Left renal pelvis (tissue), 4 donors: ENCODE measurements at places on chromosomes 7 and 10. TPM values are rescaled to one million over a fixed set of nuclear protein-coding genes. Genes with fewer than 3 reads are reported as not detected.

Gene ABCC2
- 10.0 TPM for polyA plus RNA-seq

DNA sequence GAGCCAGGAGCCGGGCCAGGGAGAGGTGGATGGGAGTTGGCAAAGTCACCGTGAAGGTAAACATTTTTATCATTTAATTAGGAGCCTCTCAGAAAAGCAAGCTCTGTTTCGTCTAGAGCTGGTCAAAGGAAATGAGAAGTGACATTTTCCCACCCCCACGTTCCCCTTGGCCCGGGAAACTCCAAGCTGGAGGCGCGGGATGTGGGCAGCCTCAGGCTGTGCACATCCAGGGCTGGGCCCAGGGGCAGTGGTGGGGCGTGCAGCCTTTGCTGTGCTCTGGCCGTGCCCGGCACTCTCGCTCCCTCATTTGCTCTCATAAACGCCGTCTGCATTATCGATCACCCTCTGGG lies 135.6 kb upstream of the RET start:
- no peak for DNase-seq

DNA sequence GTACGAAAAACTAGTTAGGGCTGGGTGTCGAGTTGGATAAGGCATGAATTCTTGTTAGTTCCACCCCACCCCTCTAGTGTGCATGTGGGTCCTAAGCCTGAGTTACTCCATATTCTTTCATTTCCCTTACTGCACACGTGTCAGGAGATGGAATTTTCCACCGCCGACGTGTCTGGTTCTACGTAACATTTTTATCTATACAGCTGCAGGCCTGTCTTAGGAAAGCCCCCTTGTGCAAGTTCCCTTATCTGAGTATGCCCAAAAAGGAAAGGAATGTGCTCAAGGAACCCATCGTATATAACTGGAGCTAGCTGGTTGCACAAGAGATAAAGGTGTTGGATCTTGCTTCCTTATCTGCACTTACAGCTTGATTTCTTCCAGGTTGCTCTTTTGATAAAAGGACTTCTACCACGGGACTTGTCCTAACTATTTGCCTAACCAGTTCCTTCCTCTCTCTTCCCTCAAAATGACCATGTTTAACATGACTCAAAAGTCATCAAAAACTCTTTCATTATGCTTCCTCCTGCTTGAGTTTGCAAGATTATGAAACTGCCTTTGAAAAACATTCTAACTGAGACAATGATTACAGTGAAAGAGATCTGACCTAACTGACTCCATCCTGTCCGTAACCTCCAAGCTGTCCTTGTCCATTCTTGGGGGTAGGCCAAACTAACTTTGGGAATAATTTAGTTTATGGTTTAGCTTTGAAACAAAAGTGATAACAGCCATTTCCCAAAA lies 181.4 kb downstream of the AKR1D1 start:
- no peak for DNase-seq

Gene TMEM209
- polyA plus RNA-seq: 31.0 TPM

DNA sequence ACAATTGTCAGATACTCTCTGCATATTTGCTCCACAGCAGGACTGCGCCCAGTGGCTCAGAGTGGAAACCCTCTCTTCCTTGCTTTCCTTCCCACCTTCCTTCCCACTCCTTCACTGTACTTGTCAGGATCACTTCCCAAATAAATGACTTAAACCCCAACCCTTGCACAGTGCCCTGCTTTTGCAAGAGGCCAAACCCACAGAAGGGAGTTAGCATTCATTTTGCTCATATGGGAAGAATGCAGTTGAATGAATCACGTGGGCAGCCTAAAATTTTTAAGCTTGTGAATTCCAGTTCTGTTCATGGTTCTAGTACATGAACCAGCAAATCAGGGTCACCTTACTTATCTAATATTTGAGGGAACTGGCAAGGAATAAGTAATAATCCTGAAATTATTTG lies 47.7 kb upstream of the SFMBT2 start:
- no peak for DNase-seq

Gene ETV1
- polyA plus RNA-seq: 64.8 TPM

- DNase-seq: no peak
These were observed 390.1 kb downstream of the GATA3 start for GRCh38 chr10:8444630-8445029.

GRCh38 chr10:124697837-124698544 lies 46.2 kb downstream of the FAM53B start:
- no peak for DNase-seq

GRCh38 chr7:130993671-130994365 lies 259.8 kb upstream of the KLF14 start:
- DNase-seq: no peak

Gene ORAI2
- 15.7 TPM for polyA plus RNA-seq

Gene RSPH10B2
- polyA plus RNA-seq: 0.93 TPM

DNA sequence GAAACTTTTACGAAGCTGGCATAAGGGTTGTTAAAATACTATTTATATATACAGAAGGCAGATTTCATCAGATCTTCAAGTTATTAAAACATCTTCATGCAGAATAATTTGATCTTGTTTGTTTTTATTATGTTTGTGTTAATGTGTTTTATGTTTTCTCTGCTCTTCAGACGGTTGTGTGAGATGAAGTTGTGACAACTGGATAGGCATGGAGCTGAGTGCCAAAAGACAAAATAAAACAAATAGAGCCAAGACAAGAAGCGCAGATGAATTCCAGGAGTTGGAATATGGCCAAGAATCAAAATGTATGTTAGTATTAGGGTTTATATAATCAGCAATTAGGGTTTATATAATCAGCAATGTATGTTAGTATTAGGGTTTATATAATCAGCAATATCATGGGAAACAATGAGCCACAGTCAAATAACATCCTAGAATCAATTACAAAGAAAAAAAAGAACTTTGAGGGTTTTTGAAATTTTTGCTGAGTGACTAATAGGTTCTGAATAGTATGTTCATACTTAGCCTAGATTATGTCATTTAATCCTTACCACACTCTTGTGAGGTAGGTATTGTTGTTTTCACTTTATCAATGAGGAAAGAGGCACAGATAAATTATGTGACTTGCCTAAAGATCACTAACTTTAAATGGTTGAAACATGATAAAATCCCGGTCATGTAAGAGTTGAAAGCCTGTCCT lies 488.0 kb upstream of the STEAP1 start:
- no peak for DNase-seq

Gene AKR1C3
- 61.7 TPM for polyA plus RNA-seq

DNA sequence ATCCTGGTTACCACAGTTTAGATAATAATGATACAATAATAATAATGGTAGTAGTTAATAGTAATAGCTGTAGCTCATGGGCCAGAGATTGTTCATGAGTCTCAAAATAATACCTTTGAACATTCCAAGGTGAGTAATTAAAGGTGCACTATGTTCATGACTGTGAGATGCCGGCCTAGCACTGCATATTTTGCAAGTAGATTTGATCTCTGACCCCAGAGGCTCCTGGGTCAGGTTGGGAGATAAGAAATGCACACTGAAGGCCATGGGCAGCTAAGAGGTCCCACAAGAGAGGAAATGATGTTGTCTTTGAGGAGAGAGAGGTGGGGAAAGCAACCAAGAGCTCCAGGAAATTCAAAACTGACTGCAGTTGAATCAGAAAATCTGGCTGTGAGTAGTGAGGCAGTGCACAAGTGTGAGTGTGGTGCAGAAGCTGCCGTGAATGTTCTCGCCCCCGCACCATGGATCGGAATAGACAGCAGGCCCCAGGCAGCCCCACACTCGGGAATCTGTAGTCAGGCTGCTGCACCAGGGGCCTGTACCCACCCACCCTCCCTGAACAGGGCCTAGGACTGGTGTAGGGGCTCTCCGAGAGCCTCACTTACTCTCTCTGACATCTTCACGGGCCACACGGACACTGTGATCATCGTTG lies 11.9 kb downstream of the CPXM2 start:
- no peak for DNase-seq

- no peak for DNase-seq
These were observed 20.6 kb downstream of the EDRF1 start for GRCh38 chr10:125739994-125740679.

GRCh38 chr10:609868-610545 lies 79.5 kb downstream of the DIP2C start:
- no peak for DNase-seq

DNA sequence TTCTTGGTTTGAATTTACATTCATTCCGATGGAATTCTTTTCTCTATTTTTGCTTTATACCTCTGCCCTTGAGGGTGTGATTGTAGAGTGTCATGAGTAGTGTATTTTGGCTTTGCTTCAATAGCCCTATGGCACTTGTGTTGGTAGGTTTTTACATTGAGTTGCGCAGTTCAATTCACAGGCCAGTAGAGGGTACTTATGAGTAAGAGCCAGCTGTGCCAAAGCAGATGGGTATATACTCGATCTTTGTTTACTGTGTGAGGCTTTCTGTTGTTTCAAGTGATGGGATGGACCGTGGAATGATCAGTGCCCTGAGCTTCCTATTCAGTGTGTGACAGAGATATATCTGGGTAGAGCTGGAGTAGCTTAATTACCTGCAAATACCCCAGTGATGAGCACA lies 4.3 kb upstream of the AKR1C3 start:
- DNase-seq: no peak

- DNase-seq: peak; percentile 25
These were observed 257.3 kb downstream of the SDK1 start for GRCh38 chr7:3558400-3558799.

GRCh38 chr10:1287971-1288401 lies 231.8 kb downstream of the WDR37 start:
- no peak for DNase-seq

- DNase-seq: no peak
These were observed 839.9 kb upstream of the LRRTM3 start for GRCh38 chr10:66085906-66086305.

DNA sequence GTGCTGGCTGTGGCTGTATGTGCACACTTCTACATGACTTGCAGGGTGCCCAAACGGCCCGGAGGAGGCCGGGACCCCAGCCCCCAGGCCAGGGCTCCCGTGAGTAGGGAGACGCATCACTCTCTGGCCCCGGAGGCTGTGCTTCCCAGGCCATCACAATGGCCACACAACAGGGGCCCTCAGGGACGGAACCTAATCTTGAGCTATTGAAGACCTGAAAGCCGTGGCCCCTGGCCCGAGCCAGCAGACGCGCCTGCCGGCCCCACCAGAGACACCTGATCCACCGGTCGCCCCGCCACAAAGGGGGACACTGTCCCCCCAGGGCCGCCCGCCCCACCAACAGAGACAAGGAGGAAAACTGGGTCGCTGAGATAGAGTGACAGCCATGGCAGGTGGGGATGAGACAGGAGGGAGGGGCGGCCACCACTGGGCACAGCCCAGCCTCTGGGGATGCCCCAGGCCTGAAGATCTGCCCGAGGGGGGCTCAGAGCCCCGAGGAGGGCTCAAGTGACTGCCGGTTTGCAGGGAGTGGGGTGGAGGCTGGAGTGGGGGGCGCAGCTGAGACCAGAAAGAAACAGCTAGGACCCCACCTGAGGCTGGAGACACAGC lies 10.2 kb upstream of the LFNG start:
- DNase-seq: no peak

GRCh38 chr7:156261581-156261980 lies 379.0 kb upstream of the RNF32 start:
- DNase-seq: no peak

Gene GLI3
- polyA plus RNA-seq: 15.7 TPM

DNA sequence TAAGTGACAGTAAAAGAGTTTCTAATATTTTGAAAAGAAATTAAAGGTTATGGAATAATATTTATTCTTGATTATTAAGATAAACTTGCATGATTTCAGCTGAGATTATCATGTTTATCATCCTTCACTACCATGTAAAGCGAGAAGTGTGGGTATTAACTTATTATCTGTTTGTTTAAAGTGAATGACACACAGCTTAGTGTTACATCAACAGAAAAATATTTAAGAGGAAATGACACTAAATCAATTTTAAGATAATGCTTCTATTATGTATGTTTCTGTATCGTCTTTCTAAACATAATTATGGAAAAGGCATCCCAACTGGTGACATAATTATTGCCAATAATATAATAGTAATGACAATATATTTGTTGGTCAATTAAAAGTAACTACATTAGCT lies 213.1 kb downstream of the PCDH15 start:
- DNase-seq: no peak

DNA sequence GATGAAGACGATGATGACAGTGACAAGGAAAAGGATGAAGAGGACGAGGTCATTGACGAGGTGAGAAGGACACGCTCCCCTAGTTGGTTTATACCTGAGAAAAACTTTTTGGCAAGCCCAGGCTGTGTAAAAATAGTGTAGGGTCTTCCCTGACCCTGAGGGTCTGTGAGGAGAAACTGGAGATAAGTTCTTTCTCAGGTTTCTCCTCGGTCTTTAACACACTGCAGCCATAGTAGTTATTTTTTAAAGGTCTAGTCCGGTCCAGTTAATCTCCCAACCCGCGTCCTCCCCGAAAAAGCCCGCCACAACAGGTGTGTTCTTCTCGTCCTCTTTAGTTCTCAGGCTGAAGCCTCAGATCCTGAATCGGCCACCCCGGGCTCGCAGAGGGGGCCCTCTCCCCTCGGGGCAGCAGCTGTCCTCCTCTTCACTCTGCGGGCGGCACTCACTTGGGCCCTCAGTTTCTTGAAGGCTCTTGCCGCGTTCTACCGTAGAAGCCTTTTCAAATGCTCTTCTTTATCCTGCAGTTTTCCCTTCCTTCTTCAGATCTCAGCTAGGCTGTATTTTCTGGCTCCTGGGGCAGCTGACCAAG lies 411 bp downstream of the BCCIP start:
- no peak for DNase-seq

Gene NSUN6
- 17.7 TPM for polyA plus RNA-seq

Gene BZW2
- polyA plus RNA-seq: 69.7 TPM

Gene GARIN1A
- 5.5 TPM for polyA plus RNA-seq

GRCh38 chr10:5888843-5889623 lies 660 bp downstream of the ANKRD16 start:
- DNase-seq: no peak

Gene NPSR1
- polyA plus RNA-seq: not detected

GRCh38 chr10:2208106-2208505 lies 470.8 kb upstream of the ADARB2 start:
- DNase-seq: no peak
